ENCODE measurements at places on chromosomes 12 and 14.
A peak's percentile ranks its signal among the peaks of the same experiment; 100 is the strongest.

DNA sequence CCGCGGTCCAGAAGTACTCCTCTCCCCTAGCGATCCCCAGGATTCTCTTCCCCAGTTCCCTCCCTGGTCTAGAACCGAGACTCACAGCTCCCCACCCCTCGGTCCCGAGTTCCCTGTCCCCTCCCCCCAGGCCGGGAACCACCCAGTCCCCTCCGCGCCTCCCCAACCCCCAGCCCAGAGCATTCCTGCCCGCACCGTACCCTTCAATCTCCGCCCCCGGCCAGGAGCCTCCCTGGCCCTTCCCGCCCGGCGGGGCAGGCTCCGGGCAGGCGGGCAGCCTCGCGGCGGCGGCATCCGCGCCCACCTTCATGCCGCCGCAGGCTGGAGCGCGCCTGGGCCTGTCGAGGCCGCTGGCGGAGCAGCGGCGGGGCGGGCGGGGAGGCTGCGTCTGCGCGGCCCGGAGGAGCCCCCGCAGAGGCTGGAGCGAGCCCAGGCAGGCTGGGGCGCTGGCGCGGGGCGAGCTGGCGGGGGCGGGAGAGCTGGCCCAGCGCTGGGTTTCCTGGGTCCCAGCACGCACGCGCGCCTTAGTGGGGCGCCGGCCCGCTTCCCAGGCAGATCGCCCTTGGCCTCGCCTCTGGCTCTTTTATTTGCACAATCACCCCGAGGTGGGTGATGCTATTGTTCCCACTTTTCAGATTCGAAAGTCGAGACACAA lies 22.2 kb upstream of the GPR132 start:
- peak; percentile 65 for DNase-seq

DNA sequence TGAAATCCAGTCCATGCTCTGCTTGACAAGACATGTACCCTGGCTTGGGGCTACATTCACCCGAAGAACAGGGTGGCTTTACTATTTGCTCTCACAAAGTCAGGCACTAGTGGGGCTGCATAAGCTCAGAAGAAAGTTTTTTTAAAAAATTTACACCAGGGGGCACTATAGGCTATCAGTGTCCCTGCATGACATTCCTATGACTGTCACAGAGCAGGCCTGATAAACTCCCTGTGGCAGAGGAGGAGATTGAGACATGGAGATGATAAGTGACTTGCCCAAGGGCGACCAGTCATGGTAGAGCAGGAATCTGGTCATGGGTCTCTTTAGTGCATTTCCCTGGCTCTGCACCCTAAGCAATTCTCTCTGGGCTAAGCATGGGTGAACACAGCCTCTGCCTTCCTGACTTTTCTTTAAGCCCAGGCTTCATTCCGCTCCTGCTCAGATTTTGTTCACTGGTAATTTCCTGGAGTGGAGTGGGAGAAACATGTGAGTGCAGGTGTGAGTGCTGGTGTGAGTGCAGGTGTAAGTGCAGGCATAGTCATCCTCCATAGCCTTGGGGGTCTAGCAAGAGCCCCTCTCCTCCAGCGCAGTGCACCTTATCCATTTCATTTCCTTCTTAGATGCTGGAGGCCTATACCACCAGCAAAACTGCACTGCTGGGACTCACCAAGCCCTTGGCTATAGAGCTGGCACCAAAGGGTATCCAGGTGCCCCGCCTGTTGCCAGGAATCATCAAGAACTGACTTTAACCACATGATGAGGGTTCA lies 91.6 kb downstream of the DHRS2 start:
- peak; percentile 56 for DNase-seq

DNA sequence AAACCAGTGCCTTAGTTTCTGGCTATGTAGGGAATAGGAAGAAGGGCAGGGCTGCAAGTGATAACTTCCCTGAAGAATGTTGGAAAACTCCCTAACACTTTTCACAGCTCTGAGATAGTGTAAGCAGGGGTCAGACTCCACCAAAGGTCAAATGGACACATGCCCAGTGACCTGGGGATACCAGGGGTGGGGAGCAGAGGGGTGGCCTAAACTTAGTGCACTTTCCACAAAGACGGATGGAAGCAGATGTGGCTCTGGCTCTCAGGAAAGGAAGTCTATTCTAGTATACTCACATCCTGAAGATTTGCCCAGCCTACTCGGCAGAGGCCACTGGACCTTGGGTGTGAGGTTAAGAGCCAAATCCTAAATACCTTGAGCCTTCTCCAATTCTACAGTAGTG lies 285.8 kb downstream of the NUAK1 start:
- no peak for DNase-seq

- peak; percentile 58 for DNase-seq
Measured at GRCh38 chr12:64566122-64566521, 44.2 kb upstream of the RASSF3 start.

DNA sequence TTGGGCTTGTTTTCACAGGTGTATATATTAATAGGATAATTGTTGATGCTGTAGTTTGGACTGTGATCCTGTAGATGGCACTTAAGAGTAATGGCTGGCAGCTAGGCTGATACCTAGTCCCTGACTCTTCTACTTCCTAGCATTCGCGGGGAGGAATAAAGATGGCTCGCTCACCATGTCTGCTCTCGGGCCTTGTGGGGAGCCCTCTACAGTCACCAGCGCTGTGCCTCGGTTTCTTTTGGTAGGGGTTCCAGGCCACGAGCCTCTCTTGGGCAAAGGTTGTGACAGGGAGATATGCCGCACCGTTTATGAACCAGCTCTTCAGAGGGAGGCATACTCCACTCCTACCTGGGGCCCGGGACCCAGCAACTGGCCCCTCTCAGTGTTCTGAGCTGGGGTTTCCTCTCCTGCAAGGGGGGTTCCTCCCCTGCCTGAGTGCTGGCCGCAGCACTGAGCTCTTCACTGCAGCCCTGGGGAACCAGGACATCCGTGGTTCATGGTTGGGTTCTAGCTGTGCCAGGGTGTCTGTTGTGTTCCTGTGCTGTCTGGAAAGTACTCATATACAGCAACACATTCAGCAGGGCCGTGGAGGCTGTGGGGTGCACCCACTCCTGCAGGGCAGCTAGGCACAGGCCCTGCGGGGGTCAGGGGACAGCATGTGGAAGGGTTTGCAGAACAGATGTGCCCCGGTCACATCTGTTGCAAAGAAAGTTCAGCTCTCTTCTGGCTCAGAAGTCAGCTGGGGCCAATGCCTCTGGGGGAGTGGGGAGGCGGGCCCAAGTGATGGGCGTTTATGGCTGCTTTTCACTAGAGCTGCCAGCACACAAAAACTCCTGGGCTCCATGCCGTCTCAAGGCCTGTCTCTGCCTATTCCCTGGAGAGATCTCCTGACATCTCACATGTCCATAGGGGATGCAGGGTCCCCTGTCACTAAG lies 147.9 kb downstream of the PPFIA2 start:
- DNase-seq, result peak; percentile 43

DNA sequence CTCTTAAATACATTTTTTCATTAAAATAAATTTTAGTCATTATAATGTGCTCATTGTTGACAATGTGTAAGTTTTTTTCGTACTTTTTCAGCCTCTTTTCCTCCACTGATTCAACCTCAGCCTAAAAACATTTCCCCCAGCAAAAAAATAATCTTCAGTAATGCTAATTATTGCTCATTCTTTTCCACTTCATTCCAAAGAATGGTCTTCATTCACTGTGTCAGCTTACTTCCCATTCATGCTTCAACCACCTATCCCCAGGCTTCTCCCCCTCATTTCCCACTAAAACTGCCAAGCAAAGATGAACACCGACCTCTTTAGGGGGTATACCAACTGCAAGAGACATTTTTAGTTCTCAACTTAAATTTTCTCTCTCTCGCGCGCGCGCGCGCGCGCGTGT lies 2.7 kb upstream of the IPO8 start:
- DNase-seq, result no peak

DNA sequence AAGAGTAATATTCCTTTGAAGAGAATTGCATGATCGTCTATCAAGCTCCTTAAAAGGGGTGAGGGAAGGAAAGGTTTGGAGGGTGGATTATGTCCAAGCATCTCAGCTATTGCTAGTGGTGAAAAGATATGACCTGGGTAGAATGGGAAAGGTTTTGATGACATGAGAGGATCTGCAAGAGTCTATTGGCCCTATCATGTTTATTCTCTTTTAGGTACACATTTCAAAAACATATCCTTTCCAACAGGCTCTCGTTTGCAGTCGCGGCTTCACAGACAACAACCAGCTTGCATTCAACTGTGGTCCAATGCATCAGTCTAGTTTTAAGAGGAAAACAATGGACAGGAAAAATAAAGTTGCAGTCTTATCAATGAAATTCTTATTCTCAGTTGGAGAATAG lies 17.1 kb downstream of the FOXG1 start:
- DNase-seq, result no peak

DNA sequence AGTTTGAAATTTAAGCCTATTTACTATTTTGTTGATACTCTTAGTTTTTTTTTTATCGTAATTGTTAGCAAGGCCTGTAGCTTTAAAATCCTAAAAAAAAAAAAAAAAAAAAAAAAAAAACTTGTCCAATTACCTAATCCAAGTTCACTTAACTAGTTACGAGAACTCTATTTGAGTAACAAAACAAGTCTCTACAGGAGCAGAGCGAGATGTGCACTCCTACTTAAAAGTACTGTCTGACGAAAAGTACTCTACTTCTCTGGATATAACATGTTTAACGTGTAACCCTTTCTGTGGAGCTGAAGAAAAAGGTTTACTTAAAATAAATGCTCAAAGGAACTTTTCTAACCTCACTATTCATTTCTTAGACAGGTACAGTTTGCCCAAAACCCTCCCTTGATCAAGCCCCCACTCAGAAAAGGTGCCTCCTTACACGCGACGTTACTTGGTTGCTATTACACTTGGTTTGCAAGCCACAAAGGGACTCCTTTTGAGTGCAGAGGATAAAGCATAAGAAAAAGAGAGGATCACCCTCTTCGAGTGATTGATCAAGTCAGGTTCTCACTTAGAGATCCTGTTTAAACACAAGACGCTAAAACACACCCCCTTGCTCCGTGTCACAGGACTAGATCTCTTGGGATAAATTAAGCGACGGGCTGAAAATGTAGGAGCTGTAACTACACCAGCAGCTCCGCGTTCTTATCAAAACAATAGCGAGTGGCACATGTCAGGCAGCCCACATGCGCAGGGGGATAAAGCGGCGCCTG lies 2.2 kb downstream of the BAZ1A start:
- peak; percentile 65 for DNase-seq

Data from choroid plexus epithelial cell (primary cell).